ENCODE measurements at places on chromosomes 2 and 18. TPM values are rescaled to one million over a fixed set of nuclear protein-coding genes. Genes with fewer than 3 reads are reported as not detected.

Gene CNTNAP5
- not detected for total RNA-seq

Gene NYAP2
- not detected for total RNA-seq

Gene FAM124B
- 5.1 TPM for total RNA-seq

Gene TMEM37
- 26.6 TPM for total RNA-seq

Gene CMPK2
- 31.1 TPM for total RNA-seq

Gene ANKRD23
- 1.4 TPM for total RNA-seq

Gene MTLN
- total RNA-seq = 113 TPM

Gene MC2R
- not detected for total RNA-seq

Gene CNGA3
- total RNA-seq = 0.47 TPM

Gene NTSR2
- not detected for total RNA-seq

Gene CD8A
- total RNA-seq = 6.6 TPM

Gene L3MBTL4
- 7.2 TPM for total RNA-seq

Gene TMEM17
- total RNA-seq = 0.95 TPM

Gene RSAD2
- total RNA-seq = 3.5 TPM

GRCh38 chr18:47932190-47932589, 1.7 kb upstream of the SMAD2 start:
- DNase-seq = no peak

- no peak for DNase-seq
Observed at GRCh38 chr2:183541766-183542165, 417.5 kb downstream of the NUP35 start.

- no peak for DNase-seq
Observed at GRCh38 chr2:142140434-142140845, 9.6 kb upstream of the LRP1B start.

DNA sequence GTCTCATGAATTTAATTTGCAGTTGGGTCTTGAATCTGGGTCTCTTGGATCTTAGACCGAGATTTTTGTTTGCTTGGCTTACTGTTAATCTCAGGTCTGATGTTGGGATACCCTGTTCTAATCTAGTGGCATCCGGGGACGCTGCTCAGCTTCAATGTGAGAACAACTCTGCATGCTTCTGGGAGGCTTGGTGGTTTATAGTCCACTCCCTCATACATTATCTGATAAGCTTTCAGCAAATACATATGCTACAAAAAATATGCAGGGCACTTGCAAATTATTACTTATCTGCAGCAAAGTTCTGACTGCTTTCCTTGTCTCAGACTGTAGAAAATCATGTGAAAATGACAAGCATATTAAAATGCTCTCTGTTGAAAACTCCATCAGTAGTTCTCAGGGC, 39.4 kb downstream of the RNF144A start:
- no peak for DNase-seq

GRCh38 chr2:68371581-68371980, 6.5 kb downstream of the PLEK start:
- DNase-seq = no peak

- DNase-seq = no peak
Observed at GRCh38 chr2:19875280-19875679, 26.5 kb downstream of the TTC32 start.

DNA sequence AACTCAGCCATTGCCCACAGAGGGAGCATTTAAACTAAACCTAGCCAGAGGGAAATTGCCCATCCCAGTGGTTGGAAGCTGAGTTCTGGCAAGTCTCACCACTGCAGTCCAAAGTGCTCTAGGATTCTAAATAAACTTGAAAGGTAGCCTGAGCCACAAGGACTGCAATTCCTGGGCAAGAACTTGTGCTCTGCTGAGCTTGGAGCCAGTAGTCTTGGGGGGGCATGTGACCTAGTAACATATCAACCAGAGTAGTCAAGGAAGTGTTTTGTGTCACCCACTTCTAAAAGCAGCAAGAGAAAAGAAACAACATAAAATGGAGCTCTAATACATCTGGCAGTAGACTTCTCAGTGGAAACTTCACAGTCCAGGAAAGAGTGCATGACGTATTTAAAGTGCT, 167.0 kb downstream of the PTH2R start:
- no peak for DNase-seq

DNA sequence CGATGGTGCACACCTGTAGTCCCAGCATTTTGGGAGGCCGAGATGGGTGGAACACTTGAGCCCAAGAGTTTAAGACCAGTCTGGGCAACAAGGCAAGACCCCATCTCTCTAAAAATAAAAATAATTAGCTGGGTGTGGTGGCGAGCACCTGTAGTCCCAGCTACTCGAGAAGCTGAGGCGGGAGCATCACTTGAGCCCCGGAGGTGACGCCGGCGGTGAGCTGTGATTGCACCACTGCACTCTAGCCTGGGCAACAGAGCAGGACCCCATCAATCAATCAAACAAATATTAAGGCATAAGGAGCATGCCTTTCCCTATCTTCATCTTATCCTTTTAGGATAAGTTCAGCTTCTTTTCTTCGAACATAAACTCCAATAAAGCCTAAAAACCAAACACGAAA, 1.1 kb downstream of the WDSUB1 start:
- DNase-seq = no peak

GRCh38 chr18:2978661-2979106, 34.3 kb downstream of the LPIN2 start:
- no peak for DNase-seq

DNA sequence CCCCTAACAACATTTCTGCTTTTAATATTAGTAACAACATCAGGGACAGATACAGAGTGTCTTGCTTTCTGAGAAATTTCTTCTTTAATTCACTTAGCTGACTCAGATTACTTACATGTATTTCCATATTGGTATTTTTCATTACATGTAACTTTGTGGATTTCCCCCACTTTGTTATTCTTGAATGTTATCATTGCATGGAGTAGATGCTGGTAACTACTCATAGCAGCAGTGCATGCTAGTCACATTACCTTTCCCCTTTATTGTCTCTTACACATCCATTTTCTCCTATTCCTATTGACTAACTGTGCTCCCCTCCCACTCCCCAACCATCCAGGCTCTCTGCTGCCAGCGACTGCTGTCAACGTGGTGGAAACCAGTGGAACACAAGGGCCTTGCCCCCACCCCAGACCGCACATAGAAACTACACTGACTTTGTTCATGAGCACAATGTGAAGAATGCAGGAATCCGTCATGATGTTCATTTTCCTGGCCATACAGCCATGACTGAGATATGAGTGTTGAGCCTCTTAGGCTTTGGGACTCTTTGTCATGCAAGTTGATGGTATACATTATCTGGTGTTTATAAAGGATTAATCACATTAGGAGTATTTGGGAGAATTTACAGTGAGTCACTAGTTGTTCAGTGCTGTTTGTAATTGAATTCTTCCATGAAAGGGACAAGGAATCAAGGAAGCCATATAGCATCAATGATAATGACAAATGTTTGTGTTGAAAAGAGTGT, 91.0 kb downstream of the EPB41L5 start:
- no peak for DNase-seq

DNA sequence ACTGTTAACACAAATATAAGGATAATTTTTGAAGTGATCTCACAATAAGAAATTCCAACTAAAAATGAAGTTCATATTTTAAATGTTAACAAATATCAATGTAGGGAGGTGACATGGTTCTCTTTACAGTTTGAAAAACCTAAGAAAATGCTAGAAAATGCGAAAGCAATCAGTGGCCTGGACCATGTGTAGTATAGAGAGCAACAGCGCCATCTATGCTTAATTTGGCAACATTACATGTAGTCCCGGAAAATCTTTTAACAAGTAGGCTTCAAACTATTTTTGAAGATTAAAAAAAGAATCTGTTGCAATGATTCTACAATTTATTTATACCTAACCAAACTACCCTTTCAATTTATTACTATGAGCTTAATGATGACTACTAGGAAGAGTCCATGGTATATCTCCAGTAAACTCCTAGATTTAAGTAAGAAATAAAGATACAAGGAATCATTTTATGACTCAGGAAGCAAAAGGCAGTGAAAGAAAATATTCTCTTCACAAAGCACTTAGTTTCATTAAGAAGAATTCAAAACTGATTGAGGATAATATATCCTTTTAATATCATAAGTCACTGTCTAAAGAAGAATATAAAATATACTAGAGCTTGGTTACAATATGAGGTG, 33.3 kb downstream of the NDUFA10 start:
- no peak for DNase-seq

DNA sequence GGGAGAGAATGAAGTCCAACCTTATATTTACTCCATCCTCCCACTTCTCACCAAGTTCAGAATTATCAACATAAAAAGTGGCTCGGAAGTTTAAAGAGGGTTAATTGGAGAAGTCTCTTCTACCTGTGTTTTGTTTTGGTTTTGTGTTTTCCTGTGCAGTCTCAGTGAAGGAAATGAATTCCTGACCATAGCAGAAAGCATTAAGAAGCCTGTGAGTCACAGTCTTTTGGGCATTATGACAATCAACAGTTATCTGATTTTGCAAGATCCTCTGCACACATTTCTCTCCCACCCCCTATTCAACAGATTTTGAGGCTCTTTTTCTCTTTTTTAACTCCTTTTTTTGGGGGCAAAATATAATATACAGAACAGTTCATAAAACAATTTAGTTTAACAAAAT, 8.6 kb upstream of the RPL37A start:
- no peak for DNase-seq

DNA sequence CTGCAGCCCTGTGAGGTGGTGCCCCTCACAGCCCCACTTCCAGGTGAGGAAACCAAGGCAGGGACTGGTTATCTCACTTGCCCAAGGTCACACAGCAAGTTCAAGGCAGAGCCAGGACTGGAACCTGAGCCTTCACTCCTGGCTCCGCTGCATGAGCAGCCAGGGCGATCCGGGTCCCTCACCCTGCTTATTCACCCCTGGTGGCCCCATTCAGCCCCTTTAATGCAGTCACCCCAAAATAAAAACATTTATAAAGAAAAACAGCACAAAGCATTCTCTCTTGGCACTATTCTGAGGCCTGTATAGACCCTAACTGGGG, 57.3 kb downstream of the POLR1A start:
- DNase-seq = no peak

DNA sequence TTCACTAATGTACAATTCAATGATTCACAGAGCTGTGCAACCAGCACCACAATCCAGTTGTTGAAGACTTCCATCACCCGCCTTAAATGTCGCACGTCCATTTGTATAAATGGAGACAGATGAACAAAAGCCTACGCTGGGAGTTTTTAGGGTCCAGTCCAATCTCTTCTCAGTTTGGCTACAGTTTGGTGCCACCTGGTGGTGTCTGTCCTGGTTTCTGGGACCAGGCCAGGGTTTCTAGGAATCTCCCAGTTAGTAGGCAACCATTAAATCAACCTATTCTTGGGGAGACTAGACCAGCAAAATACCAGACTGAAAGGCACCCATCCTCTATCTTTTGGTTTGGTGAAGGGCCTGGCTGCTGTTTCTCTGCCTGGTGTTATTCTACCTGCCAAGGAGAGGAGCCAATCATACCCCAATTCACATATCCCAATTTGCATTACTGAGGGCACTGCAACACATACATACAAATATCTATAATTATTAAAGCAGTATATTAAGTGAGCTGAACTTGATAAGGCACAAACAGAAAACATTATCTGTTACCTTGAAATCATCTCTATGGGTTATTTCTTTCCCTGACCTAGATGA, 3.2 kb upstream of the DDX1 start:
- peak; percentile 23 for DNase-seq

DNA sequence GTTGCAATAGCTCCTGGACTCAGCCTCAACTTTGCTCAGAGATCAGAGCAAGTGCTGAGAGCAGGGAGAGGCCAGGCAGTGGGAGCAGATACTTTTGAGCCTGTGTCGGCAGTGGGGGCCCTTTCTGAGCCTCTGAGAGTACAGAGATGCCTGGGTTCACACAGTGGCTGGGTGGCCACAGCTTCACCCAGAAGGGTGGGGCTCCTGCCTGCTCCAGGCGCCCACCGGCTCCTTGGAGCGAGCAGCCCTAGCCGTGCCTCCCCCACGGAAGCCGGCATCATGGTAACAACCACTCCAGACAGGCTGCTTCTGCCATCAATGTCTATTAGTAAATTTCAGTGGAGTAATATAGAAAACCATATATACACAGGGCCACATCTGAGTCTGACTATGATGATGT, 619.2 kb upstream of the SETBP1 start:
- no peak for DNase-seq

DNA sequence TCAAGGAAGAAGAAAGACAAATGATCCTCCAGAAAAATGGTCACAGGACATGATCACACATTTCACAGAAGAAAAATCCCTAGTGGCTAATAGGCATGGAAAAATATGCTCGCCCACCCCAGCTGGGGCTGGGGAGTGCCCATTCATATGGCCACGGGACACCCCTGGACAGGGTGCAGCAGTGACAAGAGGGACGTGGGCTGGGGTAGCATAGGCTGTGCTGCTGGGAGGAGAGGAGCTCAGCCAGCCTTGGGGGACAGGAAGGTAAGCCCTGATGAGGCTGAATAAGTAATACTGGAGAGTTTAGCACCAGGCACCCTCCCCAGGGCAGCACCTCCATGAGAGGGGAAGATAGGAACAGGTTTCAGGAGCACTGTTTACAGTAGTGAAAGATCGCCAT, 254.9 kb upstream of the HS6ST1 start:
- no peak for DNase-seq

DNA sequence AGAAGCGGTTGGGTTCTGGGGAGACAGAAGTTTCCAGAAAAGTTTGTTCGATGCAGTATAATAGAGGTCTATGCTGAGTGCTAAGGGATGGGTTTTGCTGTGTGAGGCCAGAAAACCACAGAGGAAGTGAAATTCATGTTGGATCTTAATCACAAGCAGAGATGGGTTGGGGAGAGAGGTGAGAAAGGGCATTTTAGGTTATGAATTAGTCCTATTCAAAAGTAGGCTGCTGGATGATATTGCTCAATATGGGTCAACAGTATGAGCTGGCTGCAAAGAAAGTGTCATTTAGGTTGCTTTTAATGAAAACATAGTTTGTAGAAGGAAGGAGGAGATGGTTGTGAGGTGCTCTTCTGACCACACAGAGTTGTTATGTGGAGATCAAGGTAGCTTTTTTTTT, 118.8 kb upstream of the LHCGR start:
- no peak for DNase-seq

DNA sequence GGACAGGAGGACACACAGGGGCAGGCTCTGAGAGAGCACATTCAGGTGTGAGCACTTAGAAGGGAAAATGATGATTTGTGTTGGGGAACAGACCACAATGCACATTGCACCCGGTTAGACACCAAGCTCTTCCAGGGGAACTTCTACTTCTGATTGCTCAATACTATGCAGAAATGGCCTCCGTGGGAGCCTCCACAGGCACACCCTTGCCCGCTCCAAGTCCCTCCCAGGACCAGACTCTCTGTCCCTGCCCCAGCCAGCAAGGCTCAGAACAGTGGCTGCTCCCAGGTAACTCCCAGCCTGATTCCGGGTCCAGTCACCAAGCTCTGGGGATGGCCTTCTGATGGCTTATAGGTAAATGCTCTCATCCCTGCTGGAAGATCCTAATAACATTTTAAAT, 56.2 kb downstream of the BCL2L11 start:
- no peak for DNase-seq

DNA sequence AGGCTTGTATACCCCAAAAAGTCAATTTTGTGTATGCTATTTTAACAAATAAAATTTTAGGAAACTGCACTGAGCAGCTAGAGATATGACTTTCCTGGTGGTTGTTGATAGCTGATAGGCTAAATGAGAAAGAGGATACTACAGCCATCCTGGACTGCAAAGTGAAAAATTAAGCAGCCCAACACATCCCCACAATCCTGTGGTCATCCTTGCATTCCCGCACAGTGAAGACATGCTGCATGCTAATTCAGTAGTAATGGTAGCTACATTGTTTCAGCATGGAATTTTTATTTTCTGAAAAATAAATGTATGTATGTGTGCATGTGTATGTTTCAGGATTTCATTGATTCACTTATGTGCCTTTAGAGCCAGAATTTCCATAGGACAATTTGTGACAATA, 124.2 kb upstream of the CCDC68 start:
- DNase-seq = no peak

GRCh38 chr2:220192994-220193753, 565.7 kb downstream of the SLC4A3 start:
- no peak for DNase-seq
